ENCODE measurements at places on chromosomes 11 and 22. TPM values are rescaled to one million over a fixed set of nuclear protein-coding genes. Genes with fewer than 3 reads are reported as not detected.

DNA sequence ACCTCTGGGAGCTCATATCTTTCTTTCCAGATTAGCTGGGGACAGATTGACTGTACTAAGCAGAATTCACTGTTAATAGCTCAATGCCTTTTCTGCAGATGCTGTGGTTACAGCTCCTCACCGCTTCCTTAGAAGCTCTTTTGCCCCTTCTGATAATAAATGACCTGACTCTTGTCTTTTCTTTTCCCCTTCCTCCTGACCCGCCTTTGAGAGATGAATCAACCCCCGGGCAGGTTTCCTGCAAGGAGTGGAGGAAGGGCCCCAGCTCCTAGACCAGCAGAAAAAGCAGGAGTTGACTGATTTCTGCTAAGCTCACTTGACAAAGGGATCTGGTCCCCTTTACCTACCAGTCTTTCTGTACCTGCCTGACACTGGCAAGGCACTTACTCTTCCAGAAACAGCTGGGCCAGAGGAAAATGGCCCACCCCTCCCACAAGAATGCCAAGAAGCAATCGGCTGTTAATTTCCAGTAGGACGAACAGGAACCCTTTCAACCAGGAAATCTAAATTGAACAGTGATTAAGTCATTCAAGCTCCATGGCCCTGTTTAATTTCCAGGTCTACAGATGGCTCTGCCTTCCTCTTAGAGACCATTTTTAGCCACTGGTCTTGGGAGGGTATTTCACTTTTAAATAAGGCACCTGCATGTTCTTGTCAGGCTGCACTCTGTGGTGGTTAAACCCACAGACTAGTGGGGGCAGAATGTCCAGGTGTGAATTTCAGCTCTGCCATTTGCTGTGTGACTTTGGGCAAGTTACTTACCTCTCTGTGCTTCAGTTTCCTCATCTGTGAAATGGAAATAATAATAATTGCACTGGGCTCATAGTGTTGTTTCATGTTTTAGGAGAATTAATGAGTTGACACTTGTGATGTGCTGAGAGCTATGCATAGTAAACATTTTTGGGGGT, 67.5 kb downstream of the PRR5L start:
- DNase-seq = no peak

DNA sequence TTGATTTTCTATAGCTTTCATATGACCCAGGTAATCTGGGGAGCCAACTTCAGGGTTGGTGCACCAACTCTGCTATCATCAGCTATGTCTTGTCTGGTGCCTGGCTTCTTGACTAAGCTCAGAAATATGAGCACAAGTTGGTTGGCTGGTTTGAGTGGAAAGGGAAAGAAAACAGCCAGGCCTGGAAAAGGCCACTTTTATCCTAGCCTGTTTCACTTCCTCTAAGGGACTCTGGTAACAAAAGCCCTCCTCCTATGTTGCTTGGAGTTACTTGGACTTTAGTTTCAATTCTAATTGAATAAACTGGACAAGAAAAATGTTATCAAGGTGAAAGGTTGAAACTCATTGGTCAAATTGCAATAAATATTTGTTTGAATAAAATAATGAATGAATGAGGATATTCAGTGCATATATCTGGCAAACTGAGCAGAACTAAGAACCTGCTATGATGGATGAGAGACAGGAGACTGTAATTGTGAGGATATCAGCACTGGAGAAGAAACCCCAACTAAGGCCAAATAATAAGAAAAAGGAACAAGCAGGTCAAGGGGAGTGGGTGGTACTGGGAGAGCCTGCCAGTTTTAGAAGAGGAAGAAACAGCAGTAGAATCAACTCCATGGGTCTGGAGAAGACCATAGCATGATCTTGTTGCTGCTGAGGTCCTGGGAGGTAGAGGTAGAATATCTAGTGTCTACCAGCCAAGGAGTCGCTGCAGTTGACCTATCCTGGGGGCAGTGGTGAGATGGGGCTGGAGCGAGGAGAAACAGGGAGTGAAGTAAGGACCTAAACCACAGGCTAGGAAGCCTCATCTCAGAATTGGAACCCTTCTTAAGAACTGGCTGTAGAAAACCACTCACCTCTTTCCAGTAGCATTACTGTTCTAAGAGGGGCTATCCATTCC, 8.2 kb downstream of the ROBO4 start:
- DNase-seq = no peak

DNA sequence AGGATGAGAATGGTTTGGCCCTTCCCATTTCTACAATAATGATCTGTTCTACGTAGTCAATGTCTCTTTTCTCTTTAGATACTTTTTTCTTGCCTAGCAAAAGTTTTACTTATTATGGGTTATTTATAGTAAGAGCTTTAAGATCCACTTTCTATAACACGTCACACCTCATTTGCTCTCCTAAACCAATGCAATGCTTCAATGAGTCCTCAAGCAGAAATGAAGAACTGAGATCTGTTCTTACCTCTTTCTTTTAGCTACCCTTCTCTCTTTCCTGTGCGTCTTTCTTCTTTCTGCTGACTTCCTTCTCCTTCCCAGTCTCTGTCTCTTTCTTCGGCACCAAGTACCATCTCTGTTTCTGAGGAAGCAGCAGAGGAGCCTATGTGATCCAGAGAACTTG, 61.8 kb downstream of the SNX19 start:
- no peak for DNase-seq

DNA sequence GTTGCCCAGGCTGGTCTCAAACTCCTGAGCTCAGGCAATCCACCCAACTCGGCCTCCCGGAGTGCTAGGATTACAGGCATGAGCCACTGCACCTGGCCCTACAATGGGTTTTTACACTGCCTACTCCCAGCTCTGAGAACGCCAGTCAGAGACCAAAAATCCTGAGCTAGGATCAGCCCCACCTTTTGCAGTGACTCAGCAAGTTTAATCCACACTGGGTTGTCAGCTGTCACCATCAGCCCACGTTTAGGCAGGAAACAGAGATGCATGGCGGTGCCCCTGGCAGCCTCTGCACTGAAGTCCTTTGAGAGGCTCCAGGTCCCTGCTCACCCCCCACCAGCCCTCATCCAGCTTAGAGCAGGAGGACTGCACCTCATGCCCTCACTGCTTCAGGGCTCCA, 117.6 kb downstream of the ARHGAP8 start:
- DNase-seq = no peak

GRCh38 chr11:71433648-71434450, 14.3 kb downstream of the DHCR7 start:
- peak; percentile 74 for DNase-seq

DNA sequence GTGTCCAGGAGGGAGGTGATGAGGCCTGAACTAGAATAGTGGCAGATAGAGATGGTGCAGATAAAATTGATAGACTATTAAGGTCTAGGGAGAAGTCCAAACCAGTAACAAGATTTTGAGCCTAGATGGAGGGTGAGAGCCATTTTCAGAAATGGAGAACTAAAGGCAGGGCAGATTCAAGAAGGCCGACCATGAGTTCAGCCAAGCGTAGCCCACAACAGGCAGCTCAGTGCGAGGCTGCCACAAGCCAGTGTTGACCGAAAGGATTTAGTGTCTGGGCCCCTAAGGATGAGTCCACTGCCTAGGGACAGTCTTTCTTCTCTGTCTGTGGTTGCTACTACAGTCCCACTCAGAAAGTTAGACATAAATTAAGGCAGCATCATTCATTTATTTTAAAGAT, 51.7 kb downstream of the PPP2R1B start:
- no peak for DNase-seq

DNA sequence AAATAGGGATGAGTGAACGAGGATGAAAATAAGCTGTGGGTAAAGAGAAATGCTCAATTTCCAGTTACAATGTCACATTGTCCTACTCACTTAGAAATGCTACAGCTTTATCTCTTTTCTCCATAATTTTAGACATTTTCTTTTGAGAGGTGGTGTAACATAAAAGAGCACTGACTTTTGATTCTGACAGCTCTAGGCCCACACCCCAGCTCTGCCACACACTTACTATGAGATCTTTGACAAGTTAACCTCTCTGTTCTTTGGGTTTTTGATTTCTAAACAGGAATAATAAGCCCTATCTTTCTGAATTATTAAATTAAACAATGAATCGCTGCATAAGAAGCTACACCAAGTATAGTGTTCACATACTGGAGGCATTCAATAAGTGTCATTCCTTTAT, 228.3 kb upstream of the PITPNB start:
- DNase-seq = no peak

OR8K3 gene
- total RNA-seq = not detected

OR6A2 gene
- total RNA-seq = 0.18 TPM

CBLIF gene
- total RNA-seq = not detected

ANO5 gene
- 4.8 TPM for total RNA-seq

SERPIND1 gene
- total RNA-seq = 0.24 TPM

P4HA3 gene
- 0.56 TPM for total RNA-seq

CALCB gene
- not detected for total RNA-seq

POTEH gene
- total RNA-seq = not detected

TRPC6 gene
- 13.9 TPM for total RNA-seq
